ENCODE measurements at places on chromosomes 6 and 20.

DNA sequence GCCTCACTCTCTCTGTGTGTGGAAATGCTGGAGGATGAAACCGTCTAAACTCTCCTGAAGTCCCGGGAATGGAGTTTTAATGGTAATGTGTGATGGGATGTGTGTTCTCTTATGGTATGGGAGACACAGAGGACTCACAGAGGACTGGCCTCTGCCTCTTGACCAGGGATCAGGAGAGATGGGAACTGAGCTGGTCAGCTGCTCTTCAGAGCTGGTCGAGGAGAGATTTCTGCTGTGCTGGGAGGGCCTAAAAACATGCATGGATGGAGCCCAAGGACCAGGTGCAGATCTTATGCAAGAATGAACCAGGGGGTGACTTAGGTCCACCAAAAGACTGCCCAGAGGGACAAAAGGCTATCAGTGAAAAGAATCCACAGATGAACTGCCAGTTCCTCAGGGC lies 27.3 kb upstream of the GMDS start:
- DNase-seq = no peak

- DNase-seq = no peak
Measured at GRCh38 chr6:97864366-97864765, 581.4 kb upstream of the MMS22L start.

DNA sequence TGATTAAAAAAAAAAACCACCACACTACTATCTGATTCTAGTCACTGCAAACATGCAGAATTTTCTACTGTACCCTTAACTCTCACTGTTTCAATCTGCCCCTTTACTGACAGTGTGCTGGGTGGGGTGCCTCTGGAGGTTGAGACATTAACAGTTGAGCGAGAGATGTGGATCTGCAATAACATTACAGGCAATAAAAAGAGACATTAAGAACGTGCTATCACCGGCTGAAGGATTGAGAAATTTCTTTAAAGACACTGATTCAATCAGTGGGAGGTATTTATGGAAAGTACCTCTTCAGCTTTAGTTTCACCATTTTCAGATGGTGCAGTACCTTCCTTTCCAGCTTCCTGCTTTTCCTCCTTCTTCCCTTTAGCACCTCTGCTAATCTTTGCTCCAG lies 32.5 kb downstream of the HMGN3 start:
- no peak for DNase-seq

DNA sequence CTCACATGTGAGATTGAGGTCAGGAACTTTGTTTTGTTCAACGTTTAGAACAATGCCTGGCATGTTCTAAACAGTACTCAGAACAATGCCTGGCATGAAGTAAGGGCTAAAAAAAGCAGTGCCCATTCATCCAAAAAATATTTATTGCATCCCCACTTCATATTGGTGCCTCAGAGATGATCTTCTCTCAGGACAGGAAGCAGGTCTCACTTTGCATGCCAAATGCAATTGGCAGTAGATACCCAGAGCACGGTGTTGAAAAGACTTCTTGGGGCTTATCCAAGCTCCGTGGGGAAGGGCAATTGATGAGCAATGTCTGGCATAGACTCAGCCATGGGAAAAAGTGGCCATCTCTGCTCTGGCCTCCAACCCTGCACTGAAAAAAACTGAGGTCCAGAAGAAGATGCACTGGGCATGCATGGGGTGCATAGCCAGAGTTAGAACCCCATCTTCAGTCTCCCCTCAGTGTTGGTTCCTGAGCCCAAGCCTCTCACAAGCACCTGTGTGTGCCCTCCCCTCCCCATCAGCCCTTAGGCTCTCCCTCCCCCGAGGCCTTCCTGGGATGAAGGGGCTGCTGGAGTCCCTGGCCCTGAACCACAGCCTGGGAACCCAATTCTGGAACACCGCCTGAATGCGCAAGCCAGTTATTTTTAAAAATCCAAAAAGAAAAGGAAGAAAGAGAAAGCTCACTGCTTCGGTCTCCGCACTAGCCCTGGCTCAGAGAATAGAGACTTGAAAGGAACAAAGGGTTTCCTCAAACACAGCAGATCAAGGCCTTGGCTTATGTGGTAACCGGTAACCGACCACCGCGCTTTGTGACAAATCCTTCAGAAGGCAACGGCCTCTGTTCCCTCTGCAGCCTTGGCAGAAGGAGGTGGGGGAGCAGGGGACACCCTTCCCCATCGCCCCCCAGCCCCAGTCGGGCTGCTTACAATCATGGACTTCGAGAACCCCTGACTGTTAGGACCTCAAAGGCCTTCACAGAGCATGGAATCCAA lies 78.5 kb upstream of the SIRPA start:
- no peak for DNase-seq

DNA sequence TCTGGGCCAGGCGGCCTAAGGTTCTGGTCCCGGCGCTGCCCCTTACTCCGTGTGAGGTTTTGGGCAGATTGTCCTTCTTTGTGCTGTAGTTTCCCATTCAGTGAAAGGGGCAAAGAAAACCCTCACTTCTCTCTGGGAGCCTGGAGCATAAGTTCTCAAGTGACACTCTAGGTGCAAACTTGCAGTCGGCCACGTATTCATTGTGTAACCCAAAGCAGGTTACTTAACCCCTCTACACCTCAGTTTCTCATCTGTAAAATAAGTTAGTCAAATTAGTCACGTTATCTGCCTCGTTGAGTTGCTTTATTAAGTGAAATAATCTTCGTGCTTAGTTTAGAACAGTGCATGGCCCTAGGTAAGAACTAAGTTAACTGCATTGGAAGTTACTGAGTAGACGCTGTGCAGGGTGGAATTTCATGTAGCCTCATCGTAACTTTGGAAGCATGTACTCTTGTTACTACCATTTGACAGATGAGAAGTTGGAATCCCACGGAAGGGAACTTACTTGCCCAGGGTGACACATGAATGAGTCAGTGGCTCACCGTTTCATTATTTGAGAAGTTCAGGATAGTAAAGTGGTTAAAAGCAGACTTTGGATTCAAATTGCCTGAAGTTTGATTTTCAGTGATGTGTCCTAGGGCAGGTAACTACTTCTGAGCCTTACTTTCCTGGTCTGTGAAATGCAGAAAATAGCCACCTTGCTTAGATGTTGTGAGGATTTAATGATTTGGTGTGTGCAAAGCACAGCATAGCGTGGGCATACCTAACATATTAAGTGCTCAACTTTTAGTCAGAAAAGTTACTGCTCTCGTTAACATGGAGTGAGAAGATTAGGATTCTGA lies 556 bp upstream of the MROH8 start:
- no peak for DNase-seq

GRCh38 chr6:107532706-107533105 lies 42.8 kb downstream of the SOBP start:
- DNase-seq = no peak

- no peak for DNase-seq
Measured at GRCh38 chr6:16163066-16163465, 34.2 kb downstream of the MYLIP start.

DNA sequence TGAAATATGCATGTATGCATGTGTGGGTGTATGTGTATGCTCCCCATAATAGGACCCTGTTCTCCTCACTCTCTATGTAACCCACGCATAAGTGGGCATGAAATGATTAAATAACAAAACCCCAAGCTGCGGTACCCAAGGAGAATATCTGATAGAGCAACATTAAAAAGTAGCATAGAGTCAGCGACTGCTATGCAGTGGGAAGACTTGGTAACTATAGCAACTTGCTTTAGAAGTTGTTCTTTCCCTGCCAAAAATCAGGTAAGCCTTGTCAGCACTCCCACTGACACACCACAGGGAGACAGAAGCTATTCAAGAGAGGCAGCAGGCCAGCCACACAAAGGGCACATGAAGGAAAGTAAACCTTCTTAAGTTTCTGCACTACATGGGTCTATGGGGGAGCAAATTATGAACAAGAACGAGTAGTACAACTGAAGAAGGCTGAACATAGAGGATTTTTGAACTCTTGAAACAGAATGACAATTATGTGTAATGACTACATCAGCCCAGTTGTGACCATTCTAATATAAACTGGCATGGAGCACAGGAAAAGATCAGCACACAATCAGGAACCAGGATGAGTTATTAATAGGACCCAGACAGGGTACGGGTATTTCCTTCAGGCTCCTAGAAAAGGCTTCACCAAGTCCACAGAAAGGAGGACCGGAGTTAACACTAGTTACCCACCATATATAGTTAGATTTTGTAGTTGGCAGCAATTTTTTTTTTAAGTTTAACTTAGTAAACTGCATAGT lies 89.9 kb downstream of the GPR6 start:
- no peak for DNase-seq

DNA sequence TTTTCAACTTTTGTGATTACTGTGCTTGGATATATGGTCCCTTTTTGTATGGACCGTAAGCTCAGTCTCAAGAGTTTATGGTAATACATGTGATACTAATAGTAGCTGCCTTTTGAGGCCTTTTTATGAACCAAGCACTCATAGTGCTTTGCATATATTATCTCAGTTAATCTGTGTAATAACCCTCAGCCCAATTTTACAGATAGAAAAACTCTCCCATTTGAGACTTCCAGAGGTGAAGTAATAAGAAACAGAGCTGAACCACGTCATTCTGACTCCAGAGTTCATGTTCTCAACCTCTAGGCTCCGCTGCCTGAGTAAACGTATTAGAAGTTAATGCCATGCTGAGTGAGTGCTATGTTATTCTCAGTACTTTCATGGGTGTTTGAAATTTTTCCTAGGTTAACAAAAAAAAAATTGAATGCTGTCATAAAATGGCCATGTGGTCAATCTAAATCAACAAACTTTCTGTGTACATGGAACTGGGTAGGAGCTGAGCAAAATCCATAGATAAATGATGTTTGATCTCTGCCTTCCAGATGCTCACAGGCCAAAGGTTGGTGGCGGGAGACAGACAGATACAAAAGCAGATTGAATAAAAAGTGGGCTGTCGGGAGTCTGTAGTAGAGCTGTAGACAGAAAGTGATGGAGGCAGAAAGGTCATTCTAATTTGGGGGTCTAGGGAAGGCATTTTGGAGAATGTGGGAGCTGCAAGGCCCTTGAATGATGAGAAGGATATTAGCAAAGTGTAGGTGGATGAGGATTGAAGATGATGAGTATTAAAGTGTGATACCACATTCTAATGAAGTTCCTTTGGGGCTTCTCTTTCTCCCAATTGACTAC lies 22.6 kb upstream of the ELOVL2 start:
- DNase-seq = no peak

DNA sequence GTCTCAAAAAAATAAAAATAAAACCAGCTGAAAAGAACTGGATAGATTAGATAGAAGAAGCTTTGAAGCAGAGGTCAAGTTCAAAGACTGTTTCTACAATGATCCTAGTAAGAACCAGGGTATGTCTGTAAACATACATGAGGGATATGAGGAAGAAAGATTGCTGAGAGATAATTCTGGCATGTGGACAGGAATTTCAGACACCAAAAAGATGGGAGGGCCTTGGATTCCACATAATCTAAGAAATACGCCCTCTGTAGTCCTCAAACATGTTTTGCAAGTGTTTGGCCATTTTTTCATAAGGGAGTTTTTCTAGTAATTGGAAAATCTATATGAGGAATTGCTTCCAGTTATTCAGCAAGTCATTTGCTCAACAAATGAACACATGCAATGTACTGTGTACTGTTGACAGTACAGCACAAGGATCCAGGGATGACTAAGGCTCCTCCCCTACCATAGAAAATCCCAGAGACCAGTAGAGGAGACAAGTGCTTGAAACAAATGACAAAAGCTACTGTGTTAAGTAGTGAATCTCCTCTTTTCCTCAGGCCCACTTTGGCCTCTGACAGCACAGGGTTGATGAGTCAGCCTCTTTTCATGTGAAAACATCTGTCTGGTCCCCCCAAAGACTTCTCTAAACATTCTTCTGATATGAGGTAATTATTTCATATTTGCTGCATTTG lies 795.9 kb downstream of the MAFB start:
- DNase-seq = no peak

DNA sequence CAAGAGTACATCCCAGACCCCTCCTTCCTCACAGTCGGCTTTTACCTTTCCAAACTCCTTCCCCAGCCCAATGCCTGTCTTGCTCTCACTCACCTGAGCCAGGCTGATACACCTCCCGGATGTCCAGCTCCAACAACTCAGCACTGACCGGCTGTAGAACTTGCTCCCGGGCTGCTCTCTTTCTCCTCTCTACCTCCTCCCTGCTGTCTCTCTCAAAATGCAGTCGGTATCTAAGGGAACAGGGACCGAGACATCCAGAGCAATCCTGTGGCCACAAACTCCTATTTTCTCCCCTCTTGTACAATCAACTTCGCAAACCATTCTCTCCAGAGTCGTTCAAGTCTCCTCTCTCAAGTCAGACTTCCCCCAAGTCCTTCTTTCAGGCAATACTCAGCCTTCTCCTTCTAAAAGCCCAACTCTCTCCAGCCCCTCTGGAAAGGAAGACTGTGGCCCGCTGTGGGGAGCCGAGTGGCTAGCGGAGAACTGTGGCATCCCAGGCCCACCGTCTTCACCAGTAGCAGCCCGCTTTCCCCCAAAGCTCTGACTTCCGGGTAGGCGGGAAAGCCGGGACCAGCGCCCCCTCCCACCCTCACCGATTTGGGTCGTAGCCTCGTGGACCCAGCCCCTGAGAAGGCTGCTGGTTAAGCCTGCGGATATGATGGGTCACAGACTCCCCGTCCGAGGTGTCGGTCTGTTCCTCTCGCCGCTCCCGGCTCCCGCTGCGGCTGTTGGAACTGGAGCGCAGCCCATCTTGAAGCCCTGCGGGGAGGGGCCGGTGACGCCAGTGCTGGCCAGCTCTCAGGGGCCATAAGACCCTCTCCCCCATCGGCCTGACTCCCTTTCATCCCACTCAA lies 1.1 kb downstream of the GNL1 start:
- DNase-seq = no peak

- peak; percentile 79 for DNase-seq
Measured at GRCh38 chr20:41339957-41340326, 679 bp upstream of the LPIN3 start.

GRCh38 chr6:36957773-36958271 lies 3.3 kb downstream of the PI16 start:
- no peak for DNase-seq

GRCh38 chr20:4656491-4656890 lies 65.2 kb upstream of the PRND start:
- DNase-seq = no peak

DNA sequence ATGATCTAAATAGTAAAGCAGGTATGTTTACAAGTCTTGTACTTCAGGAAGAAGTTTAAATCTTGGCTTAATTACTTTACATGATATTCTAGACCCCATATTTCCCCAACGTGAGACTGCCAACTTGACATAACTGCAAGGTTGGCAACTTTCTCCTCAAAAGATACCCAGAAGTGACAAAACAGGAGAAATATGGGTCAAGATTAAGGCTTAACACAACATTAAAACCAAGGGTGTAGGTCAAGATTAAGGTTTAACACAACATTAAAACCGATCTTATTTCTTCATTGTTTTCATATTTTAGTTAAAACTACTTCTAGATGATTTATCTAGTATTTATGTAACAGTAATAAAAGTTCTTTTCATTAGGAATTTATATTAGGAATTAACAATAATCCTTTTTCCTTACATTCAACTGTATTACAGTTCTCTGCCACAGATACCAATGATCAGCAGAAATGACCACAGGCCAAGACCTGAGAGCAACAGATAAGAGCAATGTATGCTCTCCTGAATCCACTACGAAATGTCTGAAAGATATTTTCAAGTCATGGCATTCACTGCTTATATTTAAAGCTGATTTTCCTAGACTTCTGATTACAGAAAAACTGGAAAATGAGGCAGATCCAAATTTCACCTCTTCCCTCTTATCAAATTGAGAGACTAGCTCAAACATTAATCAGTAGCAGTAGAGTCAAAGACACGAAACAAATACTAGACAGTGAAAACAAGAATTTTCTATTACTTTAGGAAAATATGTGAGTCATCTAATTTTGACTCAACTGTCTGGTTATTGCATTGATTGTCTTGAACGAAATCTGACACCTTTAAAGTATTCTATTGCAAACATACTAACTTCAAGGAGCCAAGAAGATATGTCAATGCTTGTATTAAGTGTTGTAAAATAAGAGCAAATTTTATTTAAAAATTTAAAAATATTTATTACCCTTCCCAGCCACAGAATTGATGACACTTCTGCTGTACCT lies 72.3 kb downstream of the RNGTT start:
- DNase-seq = no peak

Data from T-cell (primary cell).